Activated CD4-positive, alpha-beta memory T cell treated with anti-CD3 and anti-CD28 coated beads, Interleukin-2, amount 10 ng/mL, durations not matched to agents 7 days and 5 days (primary cell): ENCODE measurements at places on chromosomes 1 and 21. TPM values are rescaled to one million over a fixed set of nuclear protein-coding genes. Genes with fewer than 3 reads are reported as not detected.
A peak's percentile ranks its signal among the peaks of the same experiment; 100 is the strongest.

Gene LINGO4
- 1.3 TPM for total RNA-seq

DNA sequence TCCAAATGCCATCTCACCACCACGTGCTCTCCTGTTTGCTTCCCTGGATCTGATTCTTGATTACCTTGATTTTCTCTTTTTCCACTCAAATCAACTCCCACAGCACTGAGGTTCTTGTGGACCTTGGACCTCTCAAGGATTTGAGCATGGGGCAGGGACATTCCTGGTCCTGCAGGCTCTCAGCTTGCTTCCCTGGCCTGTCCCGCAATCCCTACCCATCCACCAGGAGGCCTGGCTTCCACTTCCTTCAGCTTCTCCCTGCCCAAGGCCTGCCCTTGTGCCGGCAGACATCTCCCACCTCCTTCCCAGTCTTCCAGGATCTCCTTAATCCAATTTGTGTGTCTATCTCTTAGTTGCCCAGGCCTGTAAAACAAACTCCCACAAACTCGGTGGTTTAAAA lies 21.6 kb downstream of the PLA2G2A start:
- H3K4me3 ChIP-seq, result no peak overlapping the region
- H3K4me1 ChIP-seq, result no peaks in the 10 kb centered on the region
- no peak for DNase-seq

GRCh38 chr1:200245473-200245872 lies 164.4 kb downstream of the ZNF281 start:
- no peak overlapping the region for H3K4me3 ChIP-seq
- no peak for DNase-seq
- peaks cover 46% of the 10 kb centered on the region for H3K27me3 ChIP-seq
- H3K36me3 ChIP-seq, result no peaks in the 10 kb centered on the region
- H3K4me1 ChIP-seq, result peaks cover 5% of the 10 kb centered on the region

Gene DYRK3
- 8.8 TPM for total RNA-seq

DNA sequence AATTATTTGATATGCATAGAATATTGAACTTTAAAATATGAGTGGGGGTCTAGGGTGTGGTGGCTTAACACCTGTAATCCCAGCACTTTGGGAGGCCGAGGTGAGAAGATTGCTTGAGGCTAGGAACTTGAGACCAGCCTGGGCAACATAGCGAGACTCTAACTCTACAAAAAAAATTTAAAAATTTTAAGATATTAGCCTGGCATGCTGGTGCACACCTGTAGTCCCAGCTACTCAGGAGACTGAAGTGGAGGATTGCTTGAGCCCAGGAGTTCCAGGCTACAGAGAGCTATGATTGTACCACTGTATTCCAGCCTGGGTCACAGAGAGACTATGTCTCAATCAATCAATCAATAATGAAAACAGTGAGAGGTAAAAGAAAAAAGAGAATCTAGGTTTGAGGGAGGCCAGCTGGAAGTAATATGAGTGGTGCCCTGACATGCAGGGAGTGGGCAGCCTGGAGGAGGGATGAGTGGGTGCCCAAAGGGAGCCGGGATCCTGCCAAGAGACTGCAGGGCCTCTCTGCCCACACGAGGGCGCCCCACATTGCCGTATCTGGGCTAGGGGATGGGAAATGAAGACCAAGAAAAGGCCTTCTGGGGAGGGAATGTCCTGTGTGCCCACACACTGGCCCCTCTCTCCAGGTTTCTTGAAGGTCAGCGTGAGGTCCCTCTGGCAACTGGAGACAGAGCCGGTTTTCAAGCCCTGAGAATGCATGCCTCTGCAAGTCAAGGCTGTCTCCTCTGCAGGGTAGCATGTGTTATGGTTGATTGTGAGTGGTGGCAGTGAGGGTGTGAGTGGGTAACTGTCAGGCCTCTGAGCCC lies 93.9 kb upstream of the PPM1J start:
- peak; percentile 76 for DNase-seq
- peaks cover 29% of the 10 kb centered on the region for H3K27me3 ChIP-seq
- no peak overlapping the region for H3K27ac ChIP-seq
- no peak overlapping the region for H3K4me3 ChIP-seq
- peaks cover 3% of the 10 kb centered on the region for H3K4me1 ChIP-seq
- no peaks in the 10 kb centered on the region for H3K36me3 ChIP-seq

DNA sequence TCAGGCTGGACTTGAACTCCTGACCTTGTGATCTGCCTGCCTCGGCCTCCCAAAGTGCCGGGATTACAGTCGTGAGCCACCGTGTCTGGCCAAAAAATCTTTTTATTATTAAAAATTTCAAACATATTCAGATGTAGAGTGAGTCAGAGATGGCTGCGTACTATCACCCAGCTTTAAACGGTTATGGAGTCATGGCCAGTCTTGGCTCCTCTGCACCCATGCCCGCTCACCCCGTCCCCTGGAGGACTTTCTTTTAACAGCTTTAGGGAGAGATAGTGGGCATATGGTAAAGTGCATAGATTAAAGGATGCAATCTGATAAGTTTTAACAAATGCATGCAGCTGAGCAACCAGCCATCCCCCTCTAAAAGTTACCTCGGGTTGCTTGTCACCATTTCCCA lies 51.8 kb downstream of the TNFRSF8 start:
- no peaks in the 10 kb centered on the region for H3K27me3 ChIP-seq
- peaks cover 34% of the 10 kb centered on the region for H3K36me3 ChIP-seq
- no peak overlapping the region for H3K27ac ChIP-seq
- peaks cover 19% of the 10 kb centered on the region for H3K4me1 ChIP-seq

Gene PRKACB
- total RNA-seq, result 77.4 TPM

Gene KRTAP26-1
- not detected for total RNA-seq

Gene PTCH2
- 0.58 TPM for total RNA-seq

- DNase-seq, result no peak
- H3K27ac ChIP-seq, result peak overlapping the region; percentile 36
- H3K4me1 ChIP-seq, result peaks cover 20% of the 10 kb centered on the region
- H3K4me3 ChIP-seq, result no peak overlapping the region
- no peaks in the 10 kb centered on the region for H3K27me3 ChIP-seq
- peaks cover 49% of the 10 kb centered on the region for H3K36me3 ChIP-seq
Observed at GRCh38 chr21:37155186-37155585, 82.1 kb downstream of the TTC3 start.

Gene KRTAP19-1
- total RNA-seq, result not detected

DNA sequence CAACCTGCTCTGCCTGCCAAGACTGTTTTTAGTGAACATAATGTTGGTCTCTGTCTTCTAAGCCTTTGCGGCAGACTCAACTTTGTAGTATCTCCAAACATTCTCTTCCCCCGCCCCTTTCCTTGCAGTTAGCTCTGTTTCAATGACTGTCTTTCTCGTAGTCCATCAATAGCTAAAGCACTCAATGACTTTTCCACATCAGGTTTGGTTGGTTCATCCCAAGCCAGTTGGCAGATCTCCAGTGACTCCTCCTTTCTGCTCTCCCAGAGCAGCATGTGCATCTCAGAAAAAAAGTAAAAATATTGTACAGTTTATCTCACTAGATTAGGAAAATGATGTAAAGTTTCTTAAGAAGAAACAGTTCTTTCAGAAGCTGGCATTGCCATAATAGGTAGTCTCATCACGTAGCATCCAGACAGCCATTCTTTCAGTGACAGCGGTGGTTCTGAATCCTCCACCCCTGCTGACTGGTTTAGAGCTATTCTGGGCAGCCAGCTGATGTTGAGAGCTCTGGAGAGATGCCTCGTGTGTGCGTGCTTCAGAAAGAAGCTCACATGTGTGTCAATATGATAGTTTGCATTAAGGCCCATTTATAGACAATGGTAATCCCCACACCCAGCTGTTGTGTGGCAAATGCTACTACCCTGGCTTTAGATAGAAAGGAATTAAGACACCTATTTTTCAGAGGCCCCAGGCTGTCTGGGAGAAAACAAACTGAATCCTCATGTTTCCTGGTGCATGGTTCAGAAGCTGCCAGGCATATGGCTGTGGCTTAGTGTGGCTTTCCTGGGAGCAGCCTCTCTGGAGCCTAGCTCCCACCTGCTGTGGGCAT lies 53.2 kb downstream of the CNN3 start:
- peaks cover 6% of the 10 kb centered on the region for H3K4me1 ChIP-seq
- DNase-seq, result no peak
- no peak overlapping the region for H3K27ac ChIP-seq
- no peak overlapping the region for H3K4me3 ChIP-seq
- peaks cover 6% of the 10 kb centered on the region for H3K27me3 ChIP-seq

- peak overlapping the region; percentile 22 for H3K27ac ChIP-seq
- DNase-seq, result no peak
- H3K27me3 ChIP-seq, result no peaks in the 10 kb centered on the region
- H3K4me3 ChIP-seq, result no peak overlapping the region
- H3K4me1 ChIP-seq, result peaks cover 63% of the 10 kb centered on the region
Observed at GRCh38 chr1:19448491-19449439, 36.6 kb downstream of the CAPZB start.
